NCI-H510A (cell line): ENCODE measurements at places on chromosomes 1 and 21.

GRCh38 chr1:111318523-111318922, 27.9 kb downstream of the CHIA start:
- DNase-seq, result no peak

GRCh38 chr1:64965366-64966157, 787 bp downstream of the JAK1 start:
- peak; percentile 45 for DNase-seq

DNA sequence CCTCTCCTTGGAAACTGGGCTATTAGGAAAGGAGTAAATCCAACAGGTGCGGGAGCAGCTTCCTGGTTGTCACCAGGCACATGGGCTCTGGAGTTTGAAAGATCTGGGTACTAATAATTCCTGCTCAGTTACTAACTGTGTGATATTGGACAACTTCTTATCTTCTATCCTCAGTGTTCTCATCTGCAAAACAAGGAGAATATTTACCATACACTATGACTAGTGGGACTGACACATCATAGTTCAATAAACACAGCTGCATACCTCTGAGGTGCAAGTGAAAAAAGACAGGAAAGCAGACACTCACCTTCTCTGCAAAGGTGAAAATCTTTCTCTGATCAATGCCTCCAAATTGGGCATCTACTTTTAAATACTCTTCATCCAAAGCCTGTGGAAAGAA, 19.7 kb downstream of the YARS1 start:
- no peak for DNase-seq

GRCh38 chr1:912740-913301, 10.9 kb upstream of the SAMD11 start:
- DNase-seq, result no peak

DNA sequence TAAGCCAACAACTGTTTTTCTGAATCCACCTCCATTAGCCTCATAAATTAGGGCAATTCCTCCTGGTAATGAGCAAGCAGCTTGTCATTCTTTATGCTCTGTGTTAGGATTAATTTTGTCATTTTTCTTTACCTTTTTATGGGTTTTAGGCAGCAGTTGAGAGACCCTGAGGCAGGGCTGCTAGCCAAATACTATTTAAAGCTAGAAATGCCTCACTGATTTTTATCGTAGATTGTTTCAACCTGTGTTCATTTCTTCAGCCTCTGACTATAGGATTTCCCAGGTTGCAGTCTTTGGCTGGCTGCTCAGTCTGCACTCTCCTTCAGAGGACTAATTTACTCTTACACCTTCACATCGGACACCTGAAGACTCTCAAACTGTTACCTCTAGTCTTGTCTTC, 61.9 kb upstream of the RABGAP1L start:
- no peak for DNase-seq

DNA sequence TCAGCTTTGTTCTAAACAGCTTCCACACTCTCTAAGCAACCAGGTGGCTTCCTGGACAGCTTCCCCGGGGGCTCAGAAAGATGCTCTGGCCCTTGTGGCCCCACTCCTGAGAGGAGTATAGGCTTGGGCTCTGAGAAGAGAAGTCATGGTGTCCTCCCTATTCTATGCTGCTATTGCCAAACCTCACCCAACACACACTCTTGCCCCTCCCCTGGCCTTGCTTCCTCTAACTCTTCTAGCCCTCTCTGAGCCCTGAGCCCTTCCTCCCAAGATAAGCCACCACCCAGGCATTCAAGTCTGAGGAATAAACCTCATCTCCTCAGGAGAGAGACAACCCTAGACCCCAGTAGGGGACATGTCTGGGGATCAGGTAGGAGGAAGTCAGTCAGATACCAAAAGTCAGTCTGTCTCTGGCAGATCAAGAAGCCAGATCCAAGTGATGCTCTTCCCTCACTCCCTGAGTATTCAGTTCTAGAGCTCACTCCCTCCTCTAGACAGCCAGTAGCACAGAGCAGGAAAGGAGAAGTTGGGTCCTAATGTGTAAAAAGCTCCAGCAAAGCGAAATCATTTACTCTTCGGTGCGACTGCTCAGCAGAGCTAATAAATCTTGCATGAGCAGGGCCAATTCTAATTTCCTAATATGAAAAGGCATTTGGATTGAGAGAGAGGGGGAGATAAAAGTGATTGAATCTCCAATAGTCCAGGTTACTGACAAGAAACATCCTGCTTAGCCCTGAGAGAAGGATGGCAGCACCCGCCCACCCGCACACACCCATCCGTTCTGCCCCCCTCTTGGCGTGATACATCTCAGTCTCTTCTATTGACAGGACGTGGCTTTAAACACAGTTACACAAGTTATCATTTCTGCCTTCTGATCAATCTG, 50.5 kb downstream of the DMAP1 start:
- DNase-seq, result no peak

GRCh38 chr1:102174259-102174863, 177.6 kb upstream of the OLFM3 start:
- no peak for DNase-seq

GRCh38 chr1:83508485-83509151, 490.3 kb downstream of the TTLL7 start:
- no peak for DNase-seq

DNA sequence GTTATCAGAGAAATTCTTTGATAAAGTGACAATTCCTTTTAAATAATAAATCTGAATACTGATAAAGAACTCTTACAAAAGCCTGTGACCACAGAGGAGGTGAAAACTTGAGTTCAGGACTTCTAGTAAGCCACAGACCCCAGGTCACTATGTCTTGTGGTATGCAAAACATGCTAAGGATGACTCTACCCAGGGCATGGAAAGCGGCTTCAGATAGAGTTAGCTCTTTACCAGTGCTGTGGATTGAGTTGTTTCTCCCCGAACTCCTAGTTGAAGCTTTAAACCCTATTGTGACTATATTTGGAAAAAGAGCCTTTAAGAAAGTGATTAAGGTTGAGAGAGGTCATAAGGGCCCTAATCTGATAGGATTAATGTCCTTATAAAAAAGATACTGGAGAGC, 42.3 kb downstream of the HLX start:
- DNase-seq, result no peak

GRCh38 chr1:185491604-185492003, 174.6 kb upstream of the IVNS1ABP start:
- no peak for DNase-seq

DNA sequence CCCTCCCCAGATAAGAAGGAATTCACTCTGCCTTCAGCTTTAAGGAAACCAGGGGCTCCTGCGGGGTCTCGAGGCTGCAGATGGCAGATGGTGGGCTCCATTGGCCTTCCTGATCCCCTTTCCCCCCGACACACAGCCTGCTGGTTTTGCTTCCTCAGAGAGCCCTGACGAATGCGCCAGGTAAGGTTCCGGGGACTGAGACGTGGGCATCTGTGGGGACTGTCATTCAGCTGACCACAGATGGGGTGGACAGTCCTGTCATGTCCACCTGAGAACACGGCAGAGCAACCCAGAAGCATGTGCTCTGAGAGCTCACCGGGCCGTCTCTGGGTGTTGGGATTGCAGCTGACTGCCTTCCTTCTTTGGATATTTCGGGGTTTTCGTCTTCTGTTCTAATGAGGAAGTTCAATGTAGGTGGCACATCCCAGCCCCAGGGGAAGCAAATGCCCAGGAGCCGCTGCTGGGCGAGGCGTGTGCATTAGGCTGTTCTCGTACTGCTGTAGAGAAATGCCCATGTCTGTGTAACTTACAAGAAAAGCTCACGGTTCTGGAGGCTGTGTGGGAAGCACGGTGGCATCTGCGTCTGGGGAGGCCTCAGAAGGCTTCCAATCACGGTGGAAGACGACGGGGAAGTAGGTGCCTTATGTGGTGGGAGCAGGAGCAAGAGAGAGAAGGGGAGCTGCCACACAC, 22.6 kb upstream of the TTC34 start:
- DNase-seq, result no peak

- no peak for DNase-seq
Measured at GRCh38 chr1:74399249-74399648, 113.2 kb downstream of the LRRC53 start.

DNA sequence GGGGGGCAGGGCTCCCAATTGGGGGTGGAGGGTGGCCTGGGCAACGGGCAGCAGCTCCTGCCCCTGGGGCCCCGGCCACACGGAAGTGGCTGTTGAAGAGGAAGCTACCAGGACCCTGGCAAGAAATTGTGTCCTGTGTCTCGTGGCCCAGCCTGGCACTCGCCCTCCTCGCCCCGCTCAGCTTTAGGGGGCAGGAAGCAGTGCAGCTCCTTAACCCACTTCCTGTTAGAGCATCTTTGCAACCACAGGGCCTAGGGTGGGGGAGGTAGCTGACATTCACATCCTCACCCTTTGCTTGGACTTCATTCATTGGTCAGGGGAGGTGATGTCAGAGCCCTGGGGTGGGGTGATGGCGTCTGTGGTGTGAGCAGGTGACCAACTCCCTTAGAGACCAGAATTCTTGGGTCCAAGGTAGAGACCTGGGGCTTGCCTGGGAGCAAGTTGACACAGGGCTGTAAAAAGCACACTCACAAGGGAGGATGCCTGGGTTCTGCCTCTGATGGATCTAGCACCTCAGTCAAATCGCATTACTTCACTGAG, at the start of gene ARHGAP30:
ARHGAP30 (minus strand) TSS at position 161 of the 540 bp plus-strand sequence. CDS start 267 bp downstream, outside the sequence.
- no peak for DNase-seq

GRCh38 chr1:18831656-18832055, 27.8 kb downstream of the TAS1R2 start:
- DNase-seq, result no peak

GRCh38 chr1:172453153-172453545, 9.3 kb upstream of the PIGC start:
- DNase-seq, result no peak

DNA sequence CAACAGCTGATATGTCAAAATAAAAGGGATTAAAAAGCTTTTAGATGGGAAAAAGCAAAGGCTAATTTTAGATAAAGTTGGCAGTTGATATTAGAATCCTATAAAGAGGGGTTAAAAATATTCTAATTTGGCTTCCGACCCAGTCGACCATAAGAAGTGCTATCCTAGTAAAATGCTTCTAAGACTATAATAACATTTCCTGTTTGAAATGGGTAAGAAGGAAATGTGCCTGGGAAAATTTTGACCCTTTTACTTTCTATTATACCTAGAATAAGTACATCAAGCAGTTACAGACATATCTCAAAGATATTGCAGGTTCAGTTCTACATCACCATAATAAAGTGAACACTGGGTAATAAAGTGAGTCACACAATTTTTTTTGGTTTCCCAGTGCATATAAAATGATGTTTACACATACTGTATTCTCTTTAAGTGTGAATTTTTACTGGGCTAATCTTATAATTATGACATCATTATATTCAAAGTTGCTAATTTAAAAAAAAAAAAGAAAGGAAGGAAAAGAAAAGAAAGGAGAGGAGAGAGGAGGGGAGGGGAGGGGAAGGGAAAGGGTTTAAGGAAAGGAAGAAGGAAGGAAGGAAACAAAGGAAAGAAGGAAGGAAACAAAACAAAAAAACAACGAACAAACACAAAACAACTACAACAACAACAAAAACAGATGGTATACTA, 308.2 kb upstream of the NR5A2 start:
- DNase-seq, result no peak

DNA sequence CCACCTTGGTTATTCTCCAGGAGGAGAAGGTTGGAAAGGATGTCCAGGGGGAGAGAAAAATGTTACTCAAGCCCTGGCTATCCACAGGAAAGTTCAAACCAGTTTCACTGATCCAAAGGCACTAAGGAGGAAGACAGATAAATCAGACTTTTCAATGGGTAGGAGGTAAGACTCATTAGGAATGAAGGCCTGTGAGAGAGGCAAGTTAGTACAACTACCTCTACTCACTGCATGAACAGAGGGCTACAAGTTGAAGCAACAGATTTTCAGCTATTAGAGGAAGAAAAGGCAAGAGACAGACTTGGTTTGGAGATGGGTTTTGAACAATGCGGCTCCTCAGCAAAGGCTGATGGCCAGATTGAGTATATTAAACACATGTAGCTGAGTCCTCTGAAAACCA, 16.9 kb downstream of the CD160 start:
- no peak for DNase-seq

GRCh38 chr21:44434936-44435635, 20.2 kb upstream of the LRRC3 start:
- DNase-seq, result no peak

DNA sequence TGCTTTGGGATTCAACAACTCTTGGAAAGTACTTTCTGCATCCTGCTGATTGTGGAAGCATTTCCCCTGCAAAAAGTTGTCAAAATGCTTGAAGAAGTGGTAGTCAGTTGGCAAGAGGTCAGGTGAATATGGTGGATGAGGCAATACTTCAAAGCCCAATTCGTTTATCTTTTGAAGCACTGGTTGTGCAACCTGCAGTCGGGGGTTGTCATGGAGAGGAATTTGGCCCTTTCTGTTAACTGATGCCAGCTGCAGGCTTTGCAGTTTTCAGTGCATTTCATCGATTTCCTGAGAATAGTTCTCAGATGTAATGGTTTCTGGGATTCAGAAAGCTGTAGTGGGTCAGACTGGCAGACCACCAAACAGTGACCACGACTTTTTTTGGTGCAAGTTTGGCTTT, 47.6 kb upstream of the GJA5 start:
- no peak for DNase-seq

DNA sequence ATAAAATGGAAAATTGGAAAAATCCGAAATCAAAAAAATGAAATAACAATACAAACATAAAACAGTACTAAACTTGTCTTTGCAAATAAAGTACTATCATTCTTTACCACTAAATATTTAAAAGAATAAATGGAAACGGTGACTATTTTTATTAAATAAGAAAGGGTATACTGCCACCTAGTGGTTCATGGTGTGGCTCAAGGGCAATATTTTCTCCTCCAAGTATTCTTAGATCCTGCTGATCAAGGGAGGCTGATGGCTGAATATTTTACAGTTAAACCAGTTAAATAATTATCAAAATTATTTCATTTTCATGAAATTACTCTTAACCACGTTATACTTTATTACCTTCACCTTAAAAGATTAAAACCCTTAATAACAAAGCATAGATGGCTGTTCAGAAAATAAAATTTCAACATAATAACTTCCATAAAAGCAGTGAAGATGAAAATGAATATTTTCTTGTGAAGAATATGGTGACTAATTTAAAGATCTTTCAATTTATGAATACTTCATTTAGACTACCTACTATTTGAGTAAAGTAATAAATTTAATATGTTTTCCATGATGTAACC, 1793.9 kb downstream of the NCAM2 start:
- no peak for DNase-seq

DNA sequence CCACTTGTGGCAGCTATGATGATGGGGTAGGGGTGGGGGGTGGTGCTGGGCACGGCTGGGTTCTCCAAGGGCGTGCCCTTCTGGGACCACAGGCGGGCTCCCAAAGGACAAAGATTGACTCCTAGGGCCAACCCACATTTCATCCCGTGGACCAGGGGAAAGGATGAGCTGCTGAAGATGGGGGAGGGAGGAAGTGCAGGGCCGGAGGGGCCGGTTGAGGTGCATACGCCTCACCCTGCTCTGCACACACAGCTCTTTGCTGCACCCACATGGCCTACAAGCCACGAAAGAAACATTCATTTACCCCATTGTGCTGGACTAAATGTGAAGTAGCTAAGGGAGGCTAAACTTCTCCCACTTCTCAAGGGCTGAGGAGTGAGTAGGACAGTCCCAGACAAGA, 34.2 kb upstream of the GNPAT start:
- no peak for DNase-seq

GRCh38 chr1:74858136-74858535, 125.2 kb downstream of the TYW3 start:
- no peak for DNase-seq
